Right ventricle myocardium superior (tissue), 1 donor: ENCODE measurements at places on chromosomes 4 and X.

DNA sequence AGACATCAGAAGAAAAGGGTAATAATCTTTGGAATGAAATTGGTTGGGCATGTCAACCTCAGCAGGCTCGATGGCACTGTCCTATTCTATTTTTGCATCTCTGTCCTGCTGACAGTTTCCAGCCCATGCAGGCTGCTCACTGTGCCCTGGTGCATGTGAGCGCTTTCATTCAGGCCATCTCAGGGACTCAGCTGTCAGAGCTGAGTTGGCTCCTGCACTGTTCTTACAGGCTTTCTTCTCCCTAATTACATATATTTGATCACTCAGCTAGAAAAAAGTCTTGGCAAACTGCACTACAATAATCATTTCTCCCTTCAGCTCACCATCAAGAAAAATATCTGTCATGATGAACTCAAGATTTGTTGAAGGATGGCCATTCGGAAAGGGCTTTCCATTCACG lies 84.7 kb downstream of the RASL11B start:
- DNase-seq, result peak; percentile 42

GRCh38 chrX:96791559-96791958 lies 92.1 kb upstream of the RPA4 start:
- no peak for DNase-seq

- no peak for DNase-seq
Observed at GRCh38 chr4:119589165-119589564, 39.4 kb downstream of the PDE5A start.

- DNase-seq, result no peak
Observed at GRCh38 chr4:13476915-13477314, 7.2 kb downstream of the RAB28 start.
